NCI-H226 (cell line): ENCODE measurements at places on chromosomes 7 and 10.

DNA sequence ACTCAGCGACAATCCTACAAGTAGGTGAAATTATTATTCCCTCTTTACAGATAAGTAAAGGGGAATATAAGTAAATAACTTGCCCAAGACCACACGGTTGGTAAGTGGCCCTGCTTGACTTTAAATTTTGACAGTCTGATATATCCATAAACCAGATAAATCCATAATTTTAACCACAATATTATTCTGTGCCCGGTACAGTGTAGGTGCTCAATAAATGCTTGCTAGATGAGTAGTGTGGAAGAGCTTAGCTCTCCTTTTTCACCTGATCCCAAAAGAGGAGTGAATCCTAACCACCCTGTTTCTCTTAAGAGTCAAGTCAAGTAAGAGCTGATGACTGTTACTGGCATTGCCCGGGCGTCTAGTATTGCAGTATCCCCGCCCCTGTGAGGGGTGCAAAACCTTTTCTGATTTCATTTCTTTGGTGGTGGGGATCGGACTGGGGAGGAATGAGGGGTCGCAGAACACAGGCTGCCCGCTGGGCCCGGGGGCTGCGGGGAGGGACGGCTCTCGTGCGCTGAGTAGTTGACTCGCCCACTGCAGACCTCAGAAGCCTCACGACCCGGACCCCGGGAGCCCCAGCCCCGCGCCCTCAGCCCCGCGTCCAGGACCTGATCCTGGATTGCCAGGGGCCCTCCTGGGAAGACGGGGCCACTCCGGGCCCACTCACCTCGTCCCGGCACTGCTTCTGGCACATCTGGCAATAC lies 490 bp downstream of the KIN start:
- no peak for DNase-seq

DNA sequence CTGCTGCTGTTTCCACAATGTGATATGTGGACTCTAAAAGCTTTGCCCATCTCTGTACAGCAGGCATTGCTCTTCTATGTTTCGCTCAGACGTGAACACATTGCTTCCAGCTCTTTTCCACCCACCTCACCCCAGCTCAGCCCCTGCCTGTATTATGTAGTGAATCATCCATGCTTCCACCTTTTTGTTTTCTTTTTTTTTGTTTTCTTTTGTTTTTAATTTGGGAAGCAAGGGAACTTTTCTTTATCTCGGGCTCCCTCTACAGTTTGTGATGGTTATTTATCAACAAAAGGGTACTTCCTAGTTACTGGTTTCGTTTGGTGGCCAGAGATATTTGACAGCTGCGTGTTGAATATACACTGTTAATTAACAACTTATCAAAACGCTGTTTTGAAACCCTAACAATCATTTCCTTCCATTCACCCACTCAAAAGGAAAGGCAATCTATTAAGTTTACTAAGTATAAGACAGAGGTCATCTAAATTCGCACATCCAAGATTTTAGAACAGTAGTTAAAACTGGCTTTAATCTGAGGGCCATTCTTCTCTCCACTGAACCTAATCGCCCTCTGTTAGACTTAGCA lies 127.9 kb upstream of the STK17A start:
- peak; percentile 12 for DNase-seq

DNA sequence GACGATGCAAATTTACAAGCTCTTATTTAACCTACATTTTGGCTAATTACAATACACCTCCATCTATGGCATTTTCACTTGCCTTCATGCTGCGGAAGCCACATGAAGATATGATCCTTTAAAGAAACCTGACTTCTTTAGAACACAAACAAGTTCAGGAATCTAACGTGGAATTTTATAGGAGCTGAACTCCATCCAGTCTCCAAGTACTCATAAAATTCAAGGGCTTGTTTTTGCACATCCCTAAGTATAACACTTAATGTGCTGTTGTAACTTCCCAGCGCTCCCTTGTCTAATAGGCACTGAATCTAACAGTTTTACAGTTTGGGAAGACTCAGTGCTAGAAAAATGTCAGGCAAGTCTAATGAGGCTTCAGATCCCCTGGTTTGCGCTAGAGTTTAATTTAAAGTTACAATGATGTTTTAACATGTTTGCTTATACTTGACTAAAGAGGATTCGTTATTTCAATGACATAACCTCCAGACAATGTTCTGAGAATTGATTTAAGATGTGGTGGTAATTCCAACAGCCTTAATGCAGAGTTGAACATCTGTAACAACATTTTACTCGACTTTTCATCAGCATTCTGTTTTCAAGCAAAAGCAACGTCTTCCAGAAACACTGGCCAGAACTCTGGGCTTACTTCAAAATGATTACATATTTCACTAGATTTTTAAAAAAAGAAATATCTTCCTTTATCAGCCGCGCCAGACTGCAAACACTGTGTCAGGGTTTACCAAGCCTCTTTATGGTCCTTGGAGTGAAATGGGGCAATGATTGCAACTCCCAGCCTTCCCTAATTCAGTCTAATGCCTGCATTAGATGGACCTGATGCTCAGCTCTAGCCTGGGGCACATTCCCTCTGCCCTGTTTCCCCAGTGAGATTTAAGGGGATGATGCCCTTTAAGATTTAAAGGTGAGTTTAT lies 664.3 kb downstream of the KCNMA1 start:
- DNase-seq: no peak

GRCh38 chr10:107032700-107033401 lies 131.7 kb downstream of the SORCS1 start:
- no peak for DNase-seq

GRCh38 chr7:100855515-100855914 lies 3.0 kb downstream of the SLC12A9 start:
- no peak for DNase-seq

- no peak for DNase-seq
These were observed 215.5 kb downstream of the SEMA3D start for GRCh38 chr7:84971360-84971759.

DNA sequence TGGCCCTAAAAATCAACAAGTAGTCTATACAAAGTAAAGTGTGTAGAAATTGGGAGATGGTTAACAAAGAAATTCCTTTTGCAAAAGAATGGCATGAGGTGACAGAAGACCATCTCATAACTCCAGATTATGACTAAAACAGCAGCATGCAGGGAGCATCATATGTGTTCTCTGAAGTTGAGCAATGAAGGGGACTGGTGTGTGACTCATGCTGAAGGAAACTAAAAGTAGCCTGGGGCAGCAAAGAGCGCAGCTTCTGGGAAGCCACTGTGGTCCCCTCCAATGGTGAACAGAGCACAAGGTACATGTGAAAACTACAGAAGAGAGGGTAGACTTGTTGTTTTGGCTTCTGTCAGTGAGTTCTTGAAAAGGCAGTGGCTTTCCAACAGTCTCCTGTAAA lies 133.4 kb downstream of the MACC1 start:
- DNase-seq: peak; percentile 24
